ENCODE measurements at places on chromosomes 2 and 18.
A peak's percentile ranks its signal among the peaks of the same experiment; 100 is the strongest.

GRCh38 chr2:72094701-72095100 lies 53.0 kb downstream of the CYP26B1 start:
- DNase-seq: no peak

DNA sequence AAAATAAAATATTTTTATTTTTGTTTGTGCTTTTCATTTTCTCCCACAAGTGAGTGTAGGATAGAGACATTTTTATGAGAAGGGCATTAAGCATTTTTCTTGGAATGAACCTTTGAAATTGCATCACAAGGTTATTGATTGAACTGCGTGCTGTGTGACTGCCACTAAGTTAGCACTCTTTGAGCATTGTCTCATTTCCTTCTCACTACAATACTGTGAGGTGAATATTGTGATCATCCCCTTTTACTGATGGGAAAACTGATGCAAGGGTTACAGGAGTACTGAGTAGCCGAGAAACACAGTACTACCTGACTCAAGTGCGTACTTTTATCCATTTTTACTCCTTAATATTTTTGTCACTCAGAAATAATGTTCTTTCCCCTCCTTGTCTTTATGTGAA lies 2.0 kb downstream of the NBEAL1 start:
- no peak for DNase-seq

GRCh38 chr2:86297382-86298147 lies 39.9 kb downstream of the REEP1 start:
- DNase-seq: no peak

DNA sequence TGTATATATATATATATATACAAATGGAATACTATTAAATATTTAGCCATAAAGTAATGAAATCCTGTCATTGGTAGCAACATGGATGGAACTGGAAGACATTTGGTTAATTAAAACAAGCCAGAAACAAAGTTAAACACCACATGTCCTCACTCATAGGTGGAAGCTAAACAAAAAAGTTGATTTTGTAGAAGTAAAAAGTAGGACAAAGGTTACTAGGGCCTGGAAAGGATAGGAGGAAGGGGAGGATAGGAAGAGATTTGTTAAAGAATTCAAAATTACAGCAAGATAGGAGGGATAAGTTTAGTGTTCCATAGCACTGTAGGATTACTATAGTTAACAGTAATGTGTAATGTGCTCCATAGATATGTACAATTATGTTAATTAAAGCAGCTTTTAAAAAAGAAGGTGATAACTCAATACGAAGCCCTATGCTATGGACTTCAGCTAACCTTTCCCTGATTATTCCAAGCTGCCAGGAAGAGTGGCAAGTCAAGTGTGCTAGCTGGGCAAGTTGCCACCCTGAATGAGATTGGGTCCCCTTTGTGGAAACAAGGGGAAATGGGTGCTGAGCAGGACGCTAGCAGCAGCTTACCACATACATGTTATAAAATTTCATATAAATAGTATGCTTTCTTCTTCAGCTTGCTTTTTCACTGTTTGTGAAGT lies 12.3 kb downstream of the MERTK start:
- no peak for DNase-seq

DNA sequence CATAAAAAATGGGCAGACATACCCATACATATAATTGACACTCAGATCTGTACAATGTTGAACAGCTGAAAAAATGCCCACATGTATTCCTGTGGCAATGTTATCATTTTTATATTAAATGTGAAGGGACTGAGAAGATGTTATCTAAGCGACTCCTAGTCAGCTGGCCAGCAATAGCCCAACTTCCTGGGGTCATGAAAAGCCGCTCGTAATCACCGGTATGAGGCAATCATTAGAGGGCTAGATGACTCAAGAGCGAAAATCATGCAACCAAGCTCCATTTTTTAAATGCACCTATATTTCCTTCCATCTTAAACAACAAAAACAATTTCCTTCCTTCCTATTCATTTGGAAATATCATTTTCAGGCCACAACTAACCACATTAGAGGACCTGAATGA lies 274.6 kb upstream of the CCDC68 start:
- no peak for DNase-seq

DNA sequence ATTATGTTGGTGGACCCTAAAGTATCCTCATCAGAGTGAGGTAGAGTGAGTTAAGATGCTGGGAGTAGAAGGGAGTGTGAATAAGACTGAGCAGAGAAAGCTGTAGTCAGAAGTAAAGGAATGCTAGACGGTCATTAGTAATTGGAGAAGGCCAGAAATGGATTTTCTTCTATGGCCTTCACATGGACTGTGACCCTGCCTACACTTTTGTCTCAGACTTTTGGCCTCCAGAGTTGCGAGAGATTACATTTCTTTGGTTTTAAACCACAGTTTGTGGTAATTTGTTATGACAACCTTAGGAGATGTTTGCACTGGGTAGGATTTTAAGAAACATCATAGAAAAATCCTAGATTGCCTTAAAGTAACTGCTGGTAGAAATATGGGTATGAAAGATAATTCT lies 1267.7 kb upstream of the TMEFF2 start:
- DNase-seq: peak; percentile 2

GRCh38 chr2:197058777-197059300 lies 132.3 kb upstream of the PGAP1 start:
- DNase-seq: no peak

DNA sequence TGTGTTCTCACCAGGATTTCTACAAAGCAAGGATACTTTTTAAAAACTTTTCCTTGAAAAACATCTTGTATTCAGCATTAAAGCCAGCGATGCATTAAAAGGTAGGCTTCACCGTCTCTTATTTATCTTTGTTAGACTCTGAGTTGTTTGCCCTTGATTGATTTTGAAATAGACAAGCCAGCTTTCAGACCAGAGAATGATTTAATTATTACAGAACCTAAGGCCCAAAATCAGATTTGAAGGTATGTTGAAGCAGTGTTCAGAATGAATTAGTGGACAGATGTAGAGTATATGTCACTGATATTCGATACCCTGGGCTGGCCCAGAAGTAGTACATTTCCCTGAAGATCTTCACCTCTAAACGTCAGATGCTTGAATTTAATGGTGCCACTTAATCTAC lies 136.4 kb downstream of the THSD7B start:
- no peak for DNase-seq

DNA sequence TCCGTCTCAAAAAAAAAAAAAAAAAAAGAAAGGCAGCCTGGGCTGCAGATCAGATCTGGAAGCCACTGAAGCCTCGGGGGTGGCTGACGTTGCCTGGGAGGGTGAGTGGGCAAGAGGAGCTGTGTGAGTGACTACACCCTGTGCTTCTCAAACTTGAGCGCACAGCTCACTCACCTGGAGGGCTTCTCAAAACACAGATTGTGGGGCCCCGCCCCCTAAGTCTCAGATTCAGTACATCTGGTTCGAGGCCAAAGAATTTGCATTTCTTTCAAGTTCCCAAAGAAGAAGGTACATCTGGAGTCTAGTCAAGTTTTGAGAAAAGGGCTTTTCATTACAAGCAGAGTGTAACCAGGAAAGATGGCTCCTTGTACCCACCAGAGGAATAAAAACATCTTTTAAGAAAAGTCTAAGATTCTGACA lies 97.7 kb upstream of the CAB39 start:
- DNase-seq: no peak
